ENCODE measurements at places on chromosomes 13 and 19.

DNA sequence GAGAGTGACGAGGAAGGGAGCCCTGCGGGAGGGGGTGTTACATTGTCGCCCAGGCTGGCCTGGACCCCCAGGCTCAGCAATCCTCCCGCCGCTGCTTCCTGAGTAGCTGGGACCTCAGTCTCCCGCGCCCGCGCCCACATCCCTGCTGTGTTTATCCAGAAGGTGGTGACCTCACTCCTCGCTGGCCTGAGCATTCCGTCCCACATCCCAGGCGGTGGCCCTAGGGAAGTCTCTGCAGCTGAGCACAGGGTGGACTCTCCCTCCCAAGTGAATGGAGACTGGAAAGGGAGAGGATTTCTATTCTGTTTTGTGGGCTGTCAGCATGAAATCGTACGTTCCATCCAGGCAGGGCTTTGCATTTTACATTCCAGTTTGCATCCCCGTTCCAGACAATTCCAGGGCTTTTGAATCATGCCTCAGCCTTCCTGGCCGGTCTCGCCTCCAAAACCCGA is 401 bp upstream of the ZNF765 start:
- DNase-seq: no peak

GRCh38 chr13:46925486-46925885 is 28.6 kb upstream of the HTR2A start:
- no peak for DNase-seq

- DNase-seq: no peak
Observed at GRCh38 chr19:47375694-47376588, 26.8 kb downstream of the DHX34 start.

- no peak for DNase-seq
Observed at GRCh38 chr13:50668691-50669271, 174.7 kb downstream of the DLEU7 start.

DNA sequence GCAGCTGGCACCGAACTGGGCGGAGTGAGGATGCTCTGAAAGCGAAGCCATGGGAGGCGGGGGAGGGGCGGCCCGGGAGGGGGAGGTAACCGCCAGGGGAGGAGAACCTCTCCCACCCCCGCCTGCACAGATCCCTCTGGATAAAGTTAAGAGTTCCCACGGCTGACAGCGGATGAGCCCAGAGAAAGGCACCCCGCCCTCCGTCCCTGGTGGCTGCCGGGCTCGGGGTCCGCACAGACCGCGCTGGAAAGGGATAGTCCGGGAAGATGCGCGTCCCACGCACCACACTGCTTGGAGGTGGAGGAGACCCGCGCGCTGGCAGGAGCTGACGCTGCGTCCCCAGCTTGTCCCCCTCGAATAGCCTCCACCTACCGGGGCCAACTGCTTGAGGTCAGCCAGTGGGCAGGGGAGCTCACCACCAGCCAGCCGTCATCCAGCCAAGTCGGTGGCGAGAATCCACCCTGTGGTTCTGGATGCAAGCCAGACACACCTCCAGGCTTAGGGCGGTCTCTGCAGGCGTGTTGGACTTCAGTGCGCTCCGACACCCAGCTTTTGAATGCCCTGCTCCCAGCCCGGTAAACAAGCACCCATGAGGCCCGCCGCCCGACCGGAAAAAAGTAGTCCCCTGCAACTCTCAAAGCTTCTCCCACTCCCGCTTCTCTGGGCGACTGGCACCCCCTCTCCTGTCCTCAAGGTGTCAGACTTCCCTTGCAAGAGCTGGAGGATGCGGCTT is at the start of gene TRPC4:
Gene TRPC4, minus strand, starts transcription at position 17 of the 733 bp plus-strand sequence. CDS start 86,439 bp downstream, outside the sequence.
- no peak for DNase-seq

- no peak for DNase-seq
Observed at GRCh38 chr13:101916775-101917474, 464.4 kb downstream of the ITGBL1 start.

- no peak for DNase-seq
Observed at GRCh38 chr19:8064911-8065874, 12.6 kb downstream of the CCL25 start.

DNA sequence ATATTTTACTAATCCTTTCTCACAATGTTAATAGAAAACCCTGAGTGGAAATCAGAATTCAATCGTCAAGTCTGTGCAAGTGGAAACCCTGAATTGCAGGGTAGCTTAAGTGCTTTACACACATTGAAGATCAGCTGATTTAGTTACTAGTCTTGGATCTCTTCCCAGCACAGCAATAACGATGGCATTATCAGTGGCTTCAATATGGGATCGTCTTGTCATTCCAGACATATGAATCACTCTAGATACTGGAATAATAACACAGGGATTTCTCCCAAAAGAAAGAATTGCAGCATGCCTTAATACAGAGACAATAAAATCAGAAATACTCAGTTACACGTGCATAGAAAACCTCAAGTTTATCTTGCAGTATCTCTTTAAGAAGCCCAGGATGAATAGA is 12.6 kb upstream of the METTL21C start:
- no peak for DNase-seq

DNA sequence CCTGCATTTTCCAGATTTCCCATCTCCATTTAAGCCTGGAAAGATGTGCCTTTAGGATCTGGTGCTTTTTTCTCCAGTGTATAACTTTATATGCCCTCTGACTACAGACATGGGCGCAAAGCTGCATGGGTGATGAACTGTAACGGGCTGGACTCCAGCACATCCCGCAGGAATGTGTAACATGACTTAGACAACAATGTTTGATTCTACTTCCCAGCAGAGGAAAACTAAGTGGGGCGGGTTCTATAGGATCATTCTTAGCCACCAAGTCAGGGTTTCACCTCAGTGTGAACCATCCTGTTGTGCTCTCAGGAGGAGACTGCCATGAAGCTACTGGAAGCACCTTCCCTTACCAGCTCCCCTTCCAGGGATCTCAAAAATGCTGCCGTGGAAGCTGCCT is 93.2 kb upstream of the SERP2 start:
- no peak for DNase-seq

DNA sequence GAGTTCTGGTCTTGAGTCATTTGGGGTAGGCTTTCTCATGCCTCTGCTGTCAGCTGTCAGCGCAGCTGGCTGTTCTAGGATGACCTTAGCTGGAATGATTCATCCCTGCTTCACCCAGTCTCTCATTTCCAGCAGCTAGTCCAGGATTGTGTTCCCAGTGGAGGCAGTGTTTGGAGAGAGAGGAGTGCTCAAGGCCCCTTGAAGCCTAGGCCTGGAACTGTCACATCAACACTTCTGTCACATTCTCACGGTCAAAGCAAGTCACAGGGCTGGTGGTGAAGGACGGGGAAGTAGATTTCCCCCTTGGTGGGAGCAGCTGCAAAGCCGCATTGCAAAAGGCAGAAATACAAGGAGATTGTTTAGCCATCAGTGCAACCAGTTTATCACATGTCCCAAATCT is 15.2 kb downstream of the TPT1 start:
- DNase-seq: peak; percentile 19

- no peak for DNase-seq
Observed at GRCh38 chr13:103471896-103472295, 405.7 kb upstream of the SLC10A2 start.

- DNase-seq: no peak
Observed at GRCh38 chr13:111251646-111252445, 68.6 kb upstream of the TEX29 start.

DNA sequence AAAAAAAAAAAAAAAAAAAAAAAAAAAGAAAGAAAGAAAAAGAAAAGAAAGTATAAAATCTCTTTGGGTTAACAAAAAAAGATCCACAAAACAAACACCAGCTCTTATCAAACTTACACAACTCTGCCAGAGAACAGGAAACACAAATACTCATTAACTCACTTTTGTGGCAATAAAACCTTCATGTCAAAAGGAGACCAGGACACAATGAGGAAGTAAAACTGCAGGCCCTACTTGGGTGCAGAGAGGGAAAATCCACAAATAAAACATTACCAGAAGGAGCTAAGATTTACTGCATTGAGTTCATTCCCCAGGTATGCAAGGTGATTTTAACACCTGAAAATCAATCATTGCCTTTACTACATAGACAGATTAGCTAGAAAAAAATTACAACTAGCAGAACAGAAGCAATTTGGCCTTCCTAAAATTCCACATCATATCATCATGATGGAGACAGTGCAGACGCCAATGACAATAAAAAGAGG is 9.6 kb upstream of the CEACAM5 start:
- DNase-seq: peak; percentile 2

GRCh38 chr13:95156208-95156607 is 145.0 kb downstream of the ABCC4 start:
- no peak for DNase-seq

DNA sequence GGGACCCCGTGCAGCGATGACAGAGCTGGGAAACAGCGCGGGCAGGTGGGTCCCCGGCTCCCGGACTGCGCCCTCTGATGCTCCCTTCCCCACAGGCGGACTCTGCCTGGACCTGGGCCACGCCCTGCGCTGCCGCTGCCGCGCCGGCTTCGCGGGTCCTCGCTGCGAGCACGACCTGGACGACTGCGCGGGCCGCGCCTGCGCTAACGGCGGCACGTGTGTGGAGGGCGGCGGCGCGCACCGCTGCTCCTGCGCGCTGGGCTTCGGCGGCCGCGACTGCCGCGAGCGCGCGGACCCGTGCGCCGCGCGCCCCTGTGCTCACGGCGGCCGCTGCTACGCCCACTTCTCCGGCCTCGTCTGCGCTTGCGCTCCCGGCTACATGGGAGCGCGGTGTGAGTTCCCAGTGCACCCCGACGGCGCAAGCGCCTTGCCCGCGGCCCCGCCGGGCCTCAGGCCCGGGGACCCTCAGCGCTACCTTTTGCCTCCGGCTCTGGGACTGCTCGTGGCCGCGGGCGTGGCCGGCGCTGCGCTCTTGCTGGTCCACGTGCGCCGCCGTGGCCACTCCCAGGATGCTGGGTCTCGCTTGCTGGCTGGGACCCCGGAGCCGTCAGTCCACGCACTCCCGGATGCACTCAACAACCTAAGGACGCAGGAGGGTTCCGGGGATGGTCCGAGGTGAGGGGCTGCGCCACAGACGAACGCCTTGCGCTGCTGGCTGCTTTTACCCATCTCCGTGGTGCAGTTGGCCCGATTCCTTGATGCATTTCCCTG is 7.8 kb upstream of the SELENOV start:
- no peak for DNase-seq

DNA sequence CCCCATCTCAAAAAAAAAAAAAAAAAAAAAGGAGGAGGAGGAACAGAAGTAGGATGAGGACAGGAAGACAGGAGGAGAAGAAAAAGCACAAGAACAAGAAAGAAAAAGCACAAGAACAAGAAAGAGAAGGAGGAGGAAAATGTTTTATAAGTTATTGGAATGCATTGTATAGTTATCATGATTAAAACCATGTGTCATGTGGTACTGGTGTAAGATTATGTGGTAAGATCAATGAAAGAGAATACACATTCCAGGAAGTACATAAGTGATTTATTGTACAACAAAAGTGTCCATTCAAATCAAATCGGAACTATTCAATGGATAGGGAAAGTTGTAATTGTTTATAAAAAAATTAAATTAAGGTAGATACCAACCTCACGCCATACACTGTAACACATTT is 167.7 kb downstream of the MZT1 start:
- DNase-seq: no peak

DNA sequence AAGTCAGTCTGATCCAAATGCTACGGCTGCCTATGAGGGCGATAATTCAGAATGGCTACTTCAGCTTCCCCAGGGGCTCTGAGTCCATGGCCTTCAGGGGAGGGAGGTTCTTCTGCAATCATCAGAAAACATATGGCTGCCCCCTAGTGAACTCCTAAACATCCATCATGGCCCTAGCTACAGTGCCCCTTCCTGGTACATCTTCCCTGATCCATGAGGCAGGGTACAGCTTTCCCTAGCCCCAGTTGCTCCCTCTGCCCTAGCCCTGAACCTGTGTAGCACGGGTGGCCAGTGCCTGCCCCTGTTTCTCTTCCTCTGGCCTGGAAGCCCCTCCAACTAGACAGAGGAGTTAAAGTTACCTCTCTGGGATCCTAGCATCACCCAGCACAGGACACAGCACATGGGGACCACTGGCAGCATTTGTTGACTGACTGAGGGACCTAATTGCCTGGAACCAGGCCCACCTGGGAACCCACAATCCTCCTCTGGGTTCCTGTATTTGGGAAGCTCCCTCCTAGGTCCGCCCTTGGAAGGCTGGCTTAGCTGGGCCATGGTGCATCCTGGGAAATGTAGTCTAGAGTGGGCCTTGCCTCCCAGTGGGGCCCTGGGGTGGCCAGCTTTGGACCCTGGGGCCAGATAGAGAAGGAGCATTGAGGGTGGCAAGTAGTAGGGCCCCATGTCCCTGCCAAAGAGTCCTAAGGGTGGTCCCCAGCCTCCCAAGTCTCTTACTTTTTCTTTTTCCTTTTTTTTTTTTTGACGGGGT is 17.7 kb upstream of the SEMA6B start:
- DNase-seq: no peak

DNA sequence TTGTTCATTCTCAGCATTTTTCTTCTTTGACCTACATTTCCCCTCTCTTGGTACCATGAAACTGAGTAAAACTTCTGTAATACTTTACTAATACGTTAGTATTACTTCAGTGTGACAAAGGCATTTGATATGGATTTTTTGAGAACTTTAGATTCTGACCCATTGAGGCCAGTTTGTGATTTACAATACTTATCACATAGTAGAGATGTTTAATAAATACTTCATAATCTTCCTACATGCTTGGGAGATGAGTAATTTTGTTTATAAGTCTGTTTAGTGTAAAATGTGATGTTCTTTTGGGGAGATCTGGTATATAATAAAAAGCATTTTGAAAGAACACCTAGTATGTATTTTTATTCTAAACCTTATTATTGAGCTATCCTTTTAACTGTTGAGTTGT is 29.7 kb downstream of the GTF2F2 start:
- DNase-seq: no peak

- DNase-seq: no peak
Observed at GRCh38 chr13:103895835-103896531, 829.8 kb upstream of the SLC10A2 start.

DNA sequence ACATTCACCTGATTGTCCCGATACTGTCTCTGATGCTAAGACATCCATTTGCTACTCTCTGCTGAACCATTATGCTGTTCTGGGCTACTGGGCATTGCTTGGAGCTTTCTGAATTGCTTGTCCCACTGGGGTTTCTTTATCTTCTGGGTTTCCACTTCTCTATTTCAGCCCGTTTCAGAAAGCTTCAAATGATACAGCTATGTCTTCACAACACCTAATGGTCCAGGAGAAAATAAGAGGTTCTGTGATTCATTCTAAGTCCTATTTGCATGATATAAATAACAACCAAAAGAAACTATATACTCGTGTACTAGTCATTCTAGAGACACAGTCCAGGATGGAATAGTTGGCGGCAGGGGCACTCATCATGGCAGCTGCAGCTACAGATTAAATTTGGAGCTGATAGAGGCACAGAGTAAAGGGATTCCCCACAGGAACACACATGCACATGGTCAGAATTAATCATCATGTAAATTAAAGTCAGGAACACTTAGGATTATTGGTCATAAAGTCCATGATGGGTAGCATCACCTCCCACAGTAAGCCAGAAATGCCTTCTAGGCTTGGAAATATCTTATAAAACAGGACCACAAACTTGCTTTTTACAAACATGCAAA is 33.3 kb upstream of the SCEL start:
- no peak for DNase-seq

- no peak for DNase-seq
Observed at GRCh38 chr13:75010941-75011340, 471.0 kb downstream of the TBC1D4 start.

- no peak for DNase-seq
Observed at GRCh38 chr19:50896591-50897190, 14.5 kb downstream of the KLK4 start.

GRCh38 chr13:80070024-80070703 is 270.8 kb downstream of the SPRY2 start:
- DNase-seq: no peak
